ENCODE measurements at places on chromosomes 11 and 22.
A peak's percentile ranks its signal among the peaks of the same experiment; 100 is the strongest.

DNA sequence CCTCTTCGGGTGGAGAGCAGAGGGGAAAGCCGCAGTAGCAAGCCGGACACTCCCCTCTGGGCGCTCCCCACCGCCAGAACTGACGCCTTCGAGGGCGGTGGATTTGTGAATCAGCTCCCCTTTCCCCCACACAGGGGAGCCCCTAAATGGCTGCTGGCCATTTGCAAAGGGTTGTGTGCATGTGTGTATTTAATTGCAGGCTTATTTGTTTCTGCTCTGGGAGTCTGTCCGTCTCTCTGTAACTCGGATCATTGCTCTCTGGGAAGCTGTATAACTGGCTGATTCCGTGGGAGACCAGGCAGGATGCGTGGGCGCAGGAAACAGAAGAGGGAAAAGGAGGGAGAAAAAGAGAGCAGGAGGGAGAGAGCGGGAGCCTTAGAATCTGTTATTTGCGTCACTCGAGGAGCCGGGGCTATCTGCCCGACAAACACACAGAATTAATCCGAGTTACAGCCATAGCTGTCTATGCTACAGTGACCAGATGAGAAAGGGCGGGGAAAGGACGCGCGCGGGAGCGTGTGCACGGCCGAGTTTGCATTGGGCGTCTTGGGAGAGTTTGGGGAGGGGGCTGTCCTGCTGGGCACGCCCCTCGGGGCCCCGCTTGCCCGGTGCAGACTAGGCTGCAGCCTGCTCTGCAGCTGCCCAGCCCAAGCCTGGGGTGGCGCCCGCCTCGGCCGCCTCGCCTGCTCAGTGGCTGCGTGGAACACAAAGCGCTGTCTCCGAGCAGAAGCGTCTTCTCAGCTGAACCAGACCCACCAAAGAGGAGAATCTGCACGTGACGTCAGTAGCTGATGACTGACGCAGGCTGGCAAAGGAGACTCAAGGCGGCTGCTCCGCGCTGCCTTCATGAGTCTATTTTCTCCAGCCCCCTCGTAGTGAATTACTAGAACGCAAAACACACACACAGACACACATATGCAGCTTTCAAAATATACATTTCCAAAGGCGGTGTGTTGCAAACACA, 105.3 kb upstream of the HSD17B12 start:
- DNase-seq, result no peak

GRCh38 chr11:83235825-83236224, 42.3 kb downstream of the ANKRD42 start:
- DNase-seq, result no peak

DNA sequence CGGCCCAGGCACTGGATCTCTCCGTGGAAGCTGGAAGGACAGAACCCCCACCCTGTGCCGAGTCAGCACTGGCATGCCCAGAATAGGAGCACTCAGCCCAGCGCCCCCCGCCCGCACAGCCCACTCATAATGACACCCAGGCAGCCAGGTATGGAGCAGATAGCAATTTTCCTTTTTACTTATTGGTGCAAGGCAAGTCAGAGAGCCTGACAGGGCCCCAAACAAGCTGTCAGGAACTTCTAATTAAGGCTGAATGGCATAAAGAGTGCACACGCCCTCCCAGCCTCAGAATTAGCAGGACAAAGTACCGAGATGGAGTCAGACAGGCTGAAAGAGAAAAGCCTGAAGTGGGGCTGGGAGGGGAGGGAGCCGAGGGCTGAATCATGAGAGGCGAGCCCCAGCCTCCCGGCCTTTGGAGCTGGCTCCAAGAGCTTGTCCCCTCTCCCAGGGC, 76.9 kb downstream of the DSCAML1 start:
- DNase-seq, result no peak

DNA sequence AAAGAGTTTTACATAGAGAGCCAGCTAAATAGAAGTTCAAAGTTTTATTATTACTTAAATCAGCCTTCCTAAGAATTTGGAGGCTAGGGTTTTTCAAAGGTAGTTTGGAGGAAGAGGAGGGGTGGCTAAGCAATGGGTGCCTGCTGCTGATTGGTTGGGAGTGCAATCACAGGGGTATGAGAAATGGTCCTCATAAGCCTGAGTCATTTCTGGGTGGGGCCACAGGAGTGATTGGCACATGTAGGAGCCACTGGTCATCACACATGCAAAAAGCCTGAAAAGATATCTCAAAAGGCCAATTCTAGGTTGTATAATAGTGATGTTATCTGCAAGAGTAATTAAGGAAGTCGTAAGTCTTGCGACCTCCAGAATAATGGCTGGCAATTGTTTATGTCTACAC, 12.9 kb downstream of the OR51L1 start:
- no peak for DNase-seq

DNA sequence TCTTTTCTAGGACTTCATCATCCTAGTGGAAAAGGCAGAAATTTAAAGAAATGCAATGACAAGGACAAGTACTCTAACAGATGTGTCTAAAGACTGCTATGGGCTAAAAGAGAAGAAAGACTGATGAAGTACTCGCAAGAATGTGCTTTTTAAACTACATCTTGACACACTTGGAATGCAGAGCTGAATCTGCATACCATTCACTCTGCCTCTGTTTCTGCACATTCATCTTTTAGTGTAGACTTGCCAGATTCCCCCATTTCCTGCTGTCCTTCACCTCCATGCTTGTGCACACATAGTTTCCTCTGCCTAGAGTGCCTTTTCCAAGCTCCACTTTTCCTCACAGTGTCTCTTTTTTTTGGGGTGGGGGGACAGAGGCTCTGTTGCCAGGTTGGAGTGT, 239.0 kb upstream of the CCDC179 start:
- no peak for DNase-seq

- DNase-seq, result peak; percentile 23
Measured at GRCh38 chr11:118715245-118715831, 35.9 kb upstream of the TREH start.

DNA sequence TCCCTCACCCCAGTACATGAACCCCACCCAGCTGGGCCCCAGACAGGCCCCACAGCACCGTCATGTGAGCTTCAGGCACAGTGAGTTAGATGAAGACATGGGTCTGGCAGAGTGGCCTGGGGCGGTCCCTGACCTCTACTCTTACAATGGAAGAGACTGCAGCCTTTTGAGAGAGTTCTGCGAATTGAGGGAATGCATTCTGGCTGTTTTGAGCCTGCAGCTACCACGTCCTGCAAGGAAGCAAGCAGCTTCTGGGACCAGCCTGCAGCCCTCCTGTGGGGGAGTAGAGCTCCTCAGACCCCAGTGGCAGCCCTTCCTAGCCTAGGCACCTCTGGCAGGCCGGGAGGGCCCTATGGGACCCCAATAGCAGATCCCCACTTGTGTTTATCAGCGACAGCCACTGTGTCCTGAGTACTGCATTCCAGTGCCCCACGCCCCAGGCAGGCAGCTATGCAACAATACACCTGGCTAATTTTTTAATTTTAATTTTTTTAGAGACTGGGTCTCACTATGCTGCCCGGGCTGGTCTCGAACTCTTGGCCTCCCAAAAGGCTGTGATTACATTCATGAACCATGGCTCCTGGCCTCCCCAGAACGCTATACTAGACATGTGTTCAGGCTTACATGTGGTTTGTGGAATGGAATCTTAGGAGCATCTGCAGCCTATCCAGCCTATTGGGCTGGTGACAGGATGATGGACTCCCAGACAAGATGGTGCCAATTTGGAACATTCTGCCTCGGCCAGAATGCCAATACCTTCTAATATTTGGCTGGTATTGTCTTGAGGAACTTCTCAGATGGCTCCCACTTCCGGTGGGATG, 717 bp upstream of the SLC7A4 start:
- no peak for DNase-seq

DNA sequence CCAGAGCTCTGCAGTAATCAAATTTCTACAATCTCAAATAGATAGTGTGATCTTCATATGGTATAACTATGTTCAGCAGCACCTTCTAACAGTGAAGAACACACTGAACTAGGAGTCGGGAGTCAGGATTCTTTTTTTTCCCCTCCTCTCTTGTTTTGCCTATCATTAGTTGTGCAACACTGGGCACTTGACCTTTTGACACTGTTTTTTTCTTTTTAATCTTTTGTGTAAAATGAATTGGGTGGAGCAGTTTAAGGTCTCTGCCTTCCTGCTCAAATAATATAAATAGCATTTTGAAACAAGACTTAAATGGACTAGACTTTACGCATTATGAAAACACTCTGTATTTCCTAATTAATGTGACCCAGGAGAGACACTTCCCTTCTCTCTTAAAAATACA, 39.7 kb downstream of the CTSC start:
- DNase-seq, result no peak

GRCh38 chr11:130160498-130161155, 1.0 kb downstream of the ST14 start:
- peak; percentile 54 for DNase-seq

DNA sequence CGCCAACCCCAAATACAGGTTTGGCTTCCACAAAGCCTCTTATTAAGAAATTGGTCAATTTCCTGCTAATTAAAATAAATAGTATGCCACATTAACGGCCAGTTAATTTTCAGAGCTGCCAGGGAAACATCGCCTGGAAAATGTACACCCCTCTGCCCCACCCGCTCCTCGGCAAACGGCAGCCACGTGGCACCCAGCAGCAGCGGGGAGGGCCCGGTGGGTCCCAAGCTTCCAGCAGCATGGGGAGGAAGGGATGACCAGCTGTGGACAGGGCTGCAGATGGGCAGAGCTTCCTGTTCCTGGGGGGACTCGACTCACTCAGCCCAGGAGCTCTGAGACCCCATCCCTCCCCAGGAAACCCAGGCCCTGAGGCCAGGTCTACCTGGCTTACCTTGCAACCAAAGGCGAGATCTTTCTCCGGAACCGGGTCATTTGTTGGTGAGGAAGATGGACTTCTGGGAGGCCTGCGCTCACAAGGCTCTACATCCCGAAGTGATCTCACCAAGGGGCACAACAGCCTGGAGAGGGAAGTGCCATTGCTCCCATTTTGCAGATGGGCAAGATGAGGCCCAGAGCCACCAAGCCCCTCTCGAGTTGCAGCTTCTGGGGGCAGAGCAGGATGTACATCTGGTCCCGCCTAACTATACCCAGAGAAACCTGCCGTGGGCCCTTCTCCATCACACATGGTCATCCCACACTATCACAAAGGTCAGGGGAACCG, 68.3 kb downstream of the IGLL1 start:
- no peak for DNase-seq

DNA sequence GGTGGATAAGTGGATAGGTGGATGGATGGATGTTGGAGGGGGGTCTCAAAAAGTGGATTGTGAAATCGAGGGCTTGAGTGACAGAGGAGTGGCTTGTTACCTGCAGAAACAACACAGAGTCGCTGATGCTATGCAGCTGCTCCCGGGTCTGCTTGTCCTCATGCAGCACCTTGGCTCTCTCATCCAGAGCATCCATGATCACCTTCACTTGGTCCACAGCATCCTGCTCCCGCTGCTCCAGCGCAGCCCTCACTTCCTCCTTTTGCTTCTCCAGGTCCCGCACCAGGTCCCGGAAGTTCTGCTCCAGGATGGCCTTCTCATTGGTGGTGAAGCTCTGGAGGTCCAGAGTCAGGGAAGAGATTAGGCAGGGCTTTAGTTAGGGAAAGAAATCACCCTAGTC, 10.7 kb downstream of the TRIM29 start:
- no peak for DNase-seq

All from OCI-LY7 (cell line).